MCF 10A (cell line): ENCODE measurements at places on chromosomes 13 and 19. TPM values are rescaled to one million over a fixed set of nuclear protein-coding genes. Genes with fewer than 3 reads are reported as not detected.

DNA sequence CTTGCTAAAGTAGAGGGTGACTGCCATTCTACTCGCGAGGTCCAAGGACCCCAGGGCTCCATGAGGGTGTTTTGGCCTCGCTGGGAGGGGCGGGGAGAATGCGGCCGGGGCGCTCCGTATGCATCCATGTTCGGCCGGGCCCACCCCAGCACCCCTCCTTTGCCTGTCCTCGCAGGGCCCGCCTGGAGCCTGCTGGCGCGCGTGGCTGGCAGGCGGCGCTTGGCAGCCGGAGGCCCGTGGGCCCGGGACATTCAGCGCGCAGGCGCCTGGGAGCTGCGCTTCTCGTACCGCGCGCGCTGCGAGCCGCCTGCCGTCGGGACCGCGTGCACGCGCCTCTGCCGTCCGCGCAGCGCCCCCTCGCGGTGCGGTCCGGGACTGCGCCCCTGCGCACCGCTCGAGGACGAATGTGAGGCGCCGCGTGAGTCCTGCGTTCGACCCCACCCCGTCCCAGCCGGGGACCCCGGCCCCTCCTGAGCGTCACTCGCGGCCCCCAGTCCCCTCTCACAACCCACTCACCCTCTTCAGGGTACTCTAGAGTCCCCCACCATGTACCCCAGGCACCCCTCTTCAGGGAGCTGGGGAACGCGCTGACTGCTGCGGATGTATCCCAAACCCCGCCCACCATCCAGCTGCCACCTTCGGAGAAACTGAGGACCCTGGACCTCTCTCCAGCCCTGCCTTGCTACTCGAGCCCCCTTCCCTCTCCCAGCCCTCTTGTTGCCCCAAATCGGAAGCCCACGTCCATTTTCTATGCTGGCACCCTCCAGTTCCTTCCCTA, 4.1 kb downstream of the DLL3 start:
- DNase-seq, result peak; percentile 69

- DNase-seq, result no peak
Observed at GRCh38 chr13:69496981-69497380, 610.6 kb upstream of the ATXN8OS start.

DNA sequence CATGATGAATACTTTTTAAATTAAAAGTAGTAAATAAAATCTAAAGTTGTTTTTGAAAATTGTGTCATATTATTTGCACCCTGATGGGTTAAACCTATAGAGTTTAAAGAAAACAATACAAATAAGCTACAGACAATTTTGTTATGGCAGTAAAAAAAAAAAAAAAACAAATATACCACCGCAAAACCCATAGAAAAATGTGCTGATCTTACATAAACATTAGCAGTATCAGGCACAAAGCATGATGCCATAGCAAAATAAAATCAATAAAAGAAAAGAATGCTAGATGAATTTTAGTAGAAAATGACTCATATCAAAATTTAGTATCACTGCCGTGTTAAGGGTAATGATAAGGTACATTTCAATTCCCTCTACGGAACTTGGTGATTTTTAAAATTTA, 826.0 kb downstream of the SLITRK1 start:
- no peak for DNase-seq

GRCh38 chr13:56586976-56587375, 553.7 kb upstream of the PRR20A start:
- no peak for DNase-seq

DNA sequence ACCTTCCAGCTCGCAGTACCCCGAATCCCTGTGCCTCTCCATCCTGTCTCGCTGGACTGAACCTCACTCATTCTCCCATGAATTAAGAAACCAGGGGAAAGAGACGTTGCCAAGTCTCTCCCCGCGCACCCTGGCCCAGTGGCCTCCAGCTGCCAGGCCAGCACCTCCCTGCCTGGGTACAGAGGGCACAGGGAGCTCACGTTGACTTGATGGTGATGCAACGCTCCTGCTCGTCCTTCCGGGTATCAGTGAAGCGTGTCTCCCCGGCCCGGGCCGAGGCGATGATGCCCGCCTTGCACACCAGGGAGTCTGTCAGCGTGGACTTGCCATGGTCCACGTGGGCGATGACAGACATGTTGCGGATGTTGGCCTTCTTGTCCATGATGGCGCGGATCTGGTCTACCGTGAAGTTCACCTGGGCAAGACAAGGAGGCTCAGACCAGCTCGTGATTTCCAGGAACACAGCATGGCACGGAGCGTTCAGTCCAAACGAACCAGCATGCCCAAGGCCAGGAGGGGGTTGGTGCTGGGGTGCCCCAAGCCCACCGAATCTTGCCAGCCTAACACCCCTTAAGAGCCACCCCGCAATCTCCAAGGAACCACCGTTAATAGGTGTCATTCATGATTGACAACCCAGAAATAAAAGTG, 1.2 kb downstream of the EEF2 start:
- peak; percentile 61 for DNase-seq

GRCh38 chr13:111630406-111630805, 310.0 kb downstream of the TEX29 start:
- no peak for DNase-seq

DNA sequence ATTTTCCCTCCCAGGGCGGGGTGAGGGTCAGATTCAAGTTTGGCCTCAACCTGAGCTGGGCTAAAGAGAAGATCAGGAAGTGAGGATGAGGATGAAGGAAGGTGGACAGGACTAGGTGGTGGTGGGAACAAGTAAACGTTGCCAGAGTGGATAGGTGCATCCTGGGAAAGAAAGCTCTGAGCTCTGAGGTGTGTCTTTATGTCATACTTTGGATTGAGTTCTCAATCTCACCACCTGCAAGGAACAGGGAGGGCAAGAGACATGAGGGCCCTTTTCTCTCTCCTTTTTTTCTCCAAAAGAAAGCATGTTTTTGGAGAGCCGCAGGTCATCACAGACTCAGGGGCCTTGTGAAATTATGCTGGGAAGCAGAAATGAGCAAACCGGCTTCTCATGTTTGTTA, 38.2 kb upstream of the IGFL1 start:
- no peak for DNase-seq

Gene LHB
- total RNA-seq, result not detected in 2 replicates

DNA sequence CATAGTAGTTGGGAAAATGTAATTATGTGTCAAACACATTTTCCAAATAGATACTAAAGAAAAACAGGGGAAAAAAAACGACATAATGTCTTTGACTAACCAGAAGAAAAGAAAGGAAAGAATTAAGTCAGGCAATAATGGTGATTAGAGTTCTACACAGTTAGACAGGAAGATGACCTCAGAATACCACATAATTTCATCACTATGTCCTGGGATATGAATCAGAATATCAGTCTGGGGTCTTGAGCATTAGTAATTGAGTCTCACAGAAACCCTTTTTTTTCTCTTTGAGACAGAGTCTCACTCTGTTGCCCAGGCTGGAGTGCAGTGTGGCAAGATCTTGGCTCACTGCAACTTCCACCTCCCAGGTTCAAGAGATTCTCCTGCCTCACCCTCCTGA, 503.4 kb downstream of the SLITRK1 start:
- DNase-seq, result no peak

DNA sequence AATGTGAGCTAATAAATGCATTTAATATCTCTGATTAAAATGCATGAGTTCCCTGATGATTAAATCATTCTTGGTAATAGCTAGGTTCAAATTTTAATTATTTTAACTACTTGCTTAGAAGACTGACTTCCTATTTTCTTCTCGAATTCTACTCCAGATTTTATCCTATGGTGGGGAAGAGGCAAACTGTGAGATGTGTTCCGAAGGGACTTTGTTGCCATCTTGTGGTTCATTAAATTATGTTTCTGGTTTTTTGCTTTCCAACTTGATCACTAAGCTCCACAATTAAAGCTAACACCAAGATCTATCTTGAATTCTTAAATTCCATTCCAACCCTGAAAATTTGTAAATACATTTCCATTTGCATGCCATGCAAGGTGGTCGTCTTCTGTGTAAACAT, 538.4 kb upstream of the PCDH20 start:
- DNase-seq, result peak; percentile 52

DNA sequence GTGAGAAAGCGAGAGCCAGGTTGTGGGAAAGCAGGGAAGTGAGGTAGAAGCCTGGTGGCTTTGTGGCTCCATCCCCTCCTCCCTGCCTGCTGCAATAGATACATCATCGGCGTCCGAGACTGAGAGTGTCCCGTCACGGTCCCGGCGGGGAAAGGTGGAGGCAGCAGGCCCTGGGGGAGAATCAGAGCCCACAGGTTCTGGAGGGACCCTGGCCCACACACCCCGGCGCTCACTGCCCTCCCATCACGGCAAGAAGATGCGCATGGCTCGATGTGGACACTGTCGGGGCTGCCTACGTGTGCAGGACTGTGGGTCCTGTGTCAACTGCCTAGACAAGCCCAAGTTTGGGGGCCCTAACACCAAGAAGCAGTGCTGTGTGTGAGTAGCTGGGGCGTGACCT, 5.1 kb downstream of the KMT2B start:
- no peak for DNase-seq

- DNase-seq, result peak; percentile 79
Observed at GRCh38 chr19:46080561-46080960, 39.8 kb upstream of the IGFL4 start.

Gene COG6
- 28.8 and 37.6 TPM in 2 replicates for total RNA-seq

GRCh38 chr19:47176071-47176626, 45.5 kb downstream of the SAE1 start:
- DNase-seq, result peak; percentile 56

Gene METTL21C
- total RNA-seq, result not detected in 2 replicates

- DNase-seq, result no peak
Observed at GRCh38 chr13:59514316-59514715, 649.4 kb downstream of the DIAPH3 start.

GRCh38 chr13:19089315-19089714, 92.3 kb downstream of the TUBA3C start:
- no peak for DNase-seq

DNA sequence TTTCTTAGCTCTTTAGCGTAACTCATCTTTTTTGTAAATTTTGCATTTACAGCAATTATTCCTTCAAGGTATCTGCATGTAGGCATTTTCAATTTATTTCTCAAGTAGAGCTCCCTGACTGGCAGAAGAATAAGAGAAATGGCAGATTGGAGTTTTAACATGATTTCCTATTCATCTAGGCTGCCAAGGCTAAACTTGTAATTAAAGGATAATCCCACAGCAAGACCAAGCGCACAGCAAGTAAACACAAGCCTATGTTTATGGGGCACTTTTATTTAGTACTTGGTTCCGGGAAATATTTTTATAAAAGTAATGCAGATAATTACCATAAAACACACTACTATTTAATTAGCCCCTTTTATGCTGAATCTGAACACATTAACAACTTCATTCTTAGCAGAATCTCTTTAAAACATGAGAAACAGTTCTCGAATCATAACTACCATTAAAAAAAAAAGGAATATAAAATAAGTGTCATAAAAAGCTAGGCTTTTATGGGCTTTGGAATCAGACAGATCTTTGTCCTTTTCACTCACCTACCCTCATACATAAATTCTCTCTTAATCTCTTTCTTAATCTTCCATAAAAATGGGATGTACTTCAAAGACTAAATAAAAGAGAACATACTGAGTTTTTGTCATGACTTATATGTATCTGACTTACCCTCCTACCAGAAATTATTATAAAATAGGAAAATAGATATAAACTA, 961.6 kb upstream of the MIR17HG start:
- no peak for DNase-seq

- DNase-seq, result no peak
Observed at GRCh38 chr13:52924289-52925148, 76.1 kb upstream of the PCDH8 start.

GRCh38 chr13:111637365-111637764, 316.9 kb downstream of the TEX29 start:
- DNase-seq, result no peak

DNA sequence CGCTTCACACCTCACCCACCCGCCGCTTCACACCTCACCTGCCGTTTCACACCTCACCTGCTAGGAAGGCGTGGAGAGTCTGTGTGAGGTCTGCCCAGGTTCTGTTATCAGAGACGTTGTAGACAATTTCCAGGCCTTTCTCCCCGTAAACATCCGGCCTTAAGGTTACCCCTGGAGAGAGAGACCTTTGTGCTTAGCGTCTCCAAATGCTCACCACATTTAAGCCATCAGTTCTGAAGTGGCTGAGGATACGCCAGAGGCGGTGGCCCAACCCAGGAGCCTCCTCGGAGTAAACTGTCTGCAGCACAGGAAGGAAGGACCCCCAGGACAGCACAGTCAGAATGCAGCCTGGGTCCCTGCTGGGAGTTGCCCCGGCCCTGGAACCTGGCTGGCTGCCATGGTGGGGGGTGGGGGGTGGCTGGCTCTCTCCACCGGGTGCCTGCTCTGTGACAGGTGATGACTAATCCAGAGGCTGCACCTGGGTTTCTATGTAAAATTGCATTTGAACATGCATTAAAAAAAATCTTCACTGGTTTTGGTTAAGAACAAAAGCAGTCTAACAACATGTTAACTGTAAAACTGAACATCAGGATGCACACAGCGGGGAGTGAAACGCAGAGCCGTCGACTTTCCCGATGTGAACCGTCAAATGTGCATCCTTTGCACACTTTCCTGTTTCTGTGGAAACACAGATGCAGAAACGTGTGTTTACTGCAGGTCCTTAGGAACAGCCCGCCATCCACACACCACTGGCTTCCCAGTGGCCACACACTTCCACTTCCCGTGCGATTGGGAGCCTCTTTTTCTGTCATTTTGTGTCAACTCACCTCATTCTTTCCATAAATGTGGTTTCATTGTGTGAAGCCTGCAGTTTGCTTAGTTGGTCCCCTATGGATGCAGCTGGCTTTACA, 4.5 kb downstream of the ATP4B start:
- peak; percentile 8 for DNase-seq

Gene PGLYRP2
- total RNA-seq, result not detected in 2 replicates

DNA sequence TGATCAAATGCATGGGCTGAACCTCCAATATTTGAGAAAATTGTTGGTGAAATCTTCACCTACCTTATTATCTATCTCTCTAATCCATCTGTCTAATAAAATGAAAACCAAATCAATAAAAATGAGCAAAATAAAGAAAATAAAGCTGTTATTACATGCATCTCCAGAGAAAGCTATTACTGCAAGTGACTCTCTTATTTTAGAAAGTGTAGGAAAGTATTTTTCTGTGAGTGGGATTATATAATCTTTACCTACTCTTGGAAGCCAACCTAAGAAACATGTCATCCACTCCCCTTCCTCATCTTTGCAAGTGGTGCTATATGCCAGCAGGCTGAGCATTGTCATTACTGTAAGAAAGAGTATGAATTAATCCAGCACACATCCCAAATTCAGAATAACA, 191.5 kb upstream of the RFC3 start:
- no peak for DNase-seq

DNA sequence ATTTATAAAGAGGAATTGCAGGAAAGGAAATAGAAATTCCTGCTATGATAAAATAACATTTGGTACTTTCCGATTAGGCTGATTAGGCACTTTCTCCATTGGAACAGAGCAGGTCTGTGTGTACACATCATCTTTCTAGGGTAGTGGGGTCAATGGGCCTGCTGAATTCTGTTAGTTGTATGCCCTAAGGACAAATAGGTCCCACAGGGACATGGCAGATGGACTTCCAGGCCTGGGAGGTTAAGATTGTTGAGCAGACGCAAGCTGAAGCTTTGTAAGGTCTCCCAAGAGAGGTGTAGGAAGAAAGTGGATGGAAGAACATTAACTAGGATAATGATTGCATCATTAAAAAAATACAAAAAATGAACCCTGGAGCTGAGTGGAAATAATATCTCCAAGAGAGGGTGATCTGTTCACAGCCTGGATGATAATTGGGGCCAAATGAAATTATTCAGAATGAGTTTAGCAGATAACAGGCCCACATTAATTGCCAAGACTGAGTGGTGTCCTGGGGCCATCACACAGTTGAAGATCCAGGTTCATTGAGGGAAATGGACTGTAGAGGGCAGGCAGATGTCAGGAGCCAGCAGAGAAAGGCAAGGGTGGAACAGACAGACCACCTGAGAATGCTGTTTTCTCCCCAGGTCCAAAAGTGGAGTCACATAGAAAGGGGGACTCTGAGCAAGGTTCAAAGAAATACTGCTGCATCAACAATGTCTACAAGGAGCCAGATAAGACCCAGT, 215.1 kb downstream of the DNAJC15 start:
- DNase-seq, result no peak

Gene MYPOP
- 5.5 and 7.0 TPM in 2 replicates for total RNA-seq
